Hematopoietic multipotent progenitor cell treated with erythropoietin and hydrocortisone succinate and interleukin-3 and kit ligand, for 6 days (in vitro differentiated cells): ENCODE measurements at places on chromosomes 6 and 20.
A peak's percentile ranks its signal among the peaks of the same experiment; 100 is the strongest.

DNA sequence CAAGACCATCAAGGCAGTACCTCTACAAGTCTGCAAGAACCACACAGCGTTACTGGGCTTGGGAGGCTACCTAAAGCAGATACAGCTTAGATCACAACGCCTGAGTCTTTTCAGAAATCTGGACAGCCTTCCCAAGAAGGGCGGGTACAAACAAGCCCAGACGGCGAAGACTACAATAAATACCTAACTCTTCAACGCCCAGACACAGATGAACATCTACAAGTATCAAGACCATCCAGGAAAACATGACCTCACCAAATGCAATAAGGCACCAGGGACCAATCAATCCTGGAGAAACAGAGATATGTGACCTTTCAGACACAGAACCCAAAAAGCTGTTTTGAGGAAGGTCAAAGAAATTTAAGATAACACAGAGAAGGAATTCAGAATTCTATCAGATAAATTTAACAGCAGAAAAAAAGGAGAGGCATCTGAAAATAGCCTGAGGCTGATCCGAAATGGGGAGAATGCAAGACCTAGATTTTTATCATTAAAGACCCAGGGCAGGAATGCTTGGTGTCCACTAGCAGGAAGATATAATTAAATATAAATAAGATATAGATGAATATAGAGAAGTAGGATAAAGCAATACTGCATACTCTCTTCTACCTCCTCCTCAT lies 131.7 kb upstream of the COL21A1 start:
- DNase-seq, result no peak

DNA sequence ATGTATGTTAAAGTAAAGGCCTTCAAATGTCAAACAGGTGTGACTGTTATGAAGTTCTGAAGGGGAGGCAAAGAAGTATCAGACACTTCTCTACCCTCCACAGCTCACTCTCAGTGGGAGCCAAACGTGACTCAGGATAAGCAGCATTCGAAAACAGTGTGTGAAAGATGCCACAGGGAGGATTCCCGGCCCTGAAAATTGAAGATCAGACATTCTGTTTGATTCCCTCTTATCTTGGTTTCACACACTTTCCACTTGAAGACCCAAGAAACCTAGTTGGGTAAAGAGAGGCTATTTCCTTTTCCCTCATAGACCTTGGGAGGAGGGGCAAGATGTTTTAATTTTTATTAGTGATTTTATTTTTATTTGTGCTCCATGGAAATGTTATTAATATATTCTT lies 164.2 kb upstream of the SUPT3H start:
- peak; percentile 75 for DNase-seq

DNA sequence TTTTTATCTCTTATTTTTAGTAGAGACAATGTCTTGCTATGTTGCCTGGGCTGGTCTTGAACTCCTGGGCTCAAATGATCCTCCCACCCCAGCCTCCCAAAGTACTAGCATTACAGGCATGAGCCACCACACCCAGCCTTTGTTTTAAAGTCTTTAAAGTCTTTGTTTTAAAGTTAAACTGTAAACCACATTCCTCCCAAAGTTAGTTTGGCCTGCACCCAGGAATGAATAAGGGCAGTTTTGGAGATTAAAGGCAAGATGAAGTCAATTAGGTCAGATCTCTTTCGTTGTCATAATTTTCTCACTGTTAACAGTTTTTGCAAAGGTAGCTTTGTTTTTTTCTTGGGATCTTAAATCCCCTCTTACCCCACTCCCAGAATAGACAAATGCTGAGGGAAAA lies 63.8 kb downstream of the UBR2 start:
- peak; percentile 41 for DNase-seq

DNA sequence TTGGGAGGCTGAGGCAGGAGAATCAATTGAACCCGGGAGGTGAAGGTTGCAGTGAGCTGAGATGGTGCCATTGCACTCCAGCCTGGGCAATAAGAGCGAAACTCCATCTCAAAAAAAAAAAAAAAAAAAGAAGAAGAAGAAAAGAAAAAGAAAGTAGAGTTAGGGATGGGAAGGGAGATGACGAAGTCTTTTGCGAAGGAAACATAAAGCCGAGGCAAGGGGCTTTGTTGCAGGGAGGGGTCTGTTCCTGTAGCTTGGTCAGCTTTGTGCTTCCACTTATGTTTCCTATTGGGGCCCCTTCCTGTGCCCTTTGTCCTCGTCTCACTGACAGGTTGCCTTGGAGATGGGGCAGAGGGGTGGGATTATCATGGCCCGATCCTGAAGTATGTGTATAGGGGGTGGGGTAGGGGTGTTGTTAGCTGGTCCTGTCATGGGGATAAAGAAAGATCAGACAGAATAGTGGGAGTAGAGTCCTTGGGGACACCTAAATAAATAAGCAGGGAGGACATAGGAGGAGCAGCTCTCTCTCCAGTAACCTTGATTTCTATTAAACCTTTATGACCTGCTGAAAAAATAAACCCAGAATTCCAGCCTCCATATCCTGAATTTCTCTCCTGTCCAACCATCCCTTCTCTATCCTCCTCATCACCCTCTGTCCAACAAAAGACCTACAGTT lies 1.1 kb upstream of the CLIC1 start:
- peak; percentile 70 for DNase-seq

DNA sequence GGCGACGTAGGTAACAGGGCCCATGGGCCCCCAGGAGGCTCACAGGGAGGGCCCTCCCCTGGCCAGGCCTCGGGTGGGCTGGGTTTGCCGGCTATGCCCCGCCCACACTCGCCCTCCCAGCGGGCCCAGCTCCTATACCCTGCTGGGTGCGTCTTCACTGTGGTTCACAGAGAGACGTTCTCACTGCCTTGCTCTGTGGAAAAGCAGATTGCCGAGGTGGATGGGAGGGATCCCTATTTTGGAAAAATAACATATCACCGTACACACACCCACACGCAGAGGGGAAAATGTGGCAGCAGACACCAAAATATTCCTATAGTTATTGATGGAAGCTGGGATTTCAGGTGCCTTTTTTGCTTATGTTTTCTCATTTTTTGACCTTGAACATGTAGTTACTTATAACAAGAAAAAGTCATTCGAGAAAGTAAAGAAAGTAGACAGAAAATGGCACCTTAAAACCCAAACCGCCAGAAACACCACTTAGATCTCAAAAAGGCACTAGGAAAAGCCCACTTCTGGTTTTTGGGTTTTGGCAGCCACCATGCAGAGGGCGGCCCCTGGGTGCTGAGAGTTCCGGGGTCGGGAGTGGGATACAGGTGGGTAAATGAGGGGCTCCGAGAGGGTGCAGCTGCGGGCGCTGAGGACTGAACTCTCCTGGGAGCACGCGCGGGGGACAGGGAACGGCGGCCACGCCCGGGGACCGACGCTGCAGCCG lies 49.4 kb downstream of the TMEM242 start:
- peak; percentile 77 for DNase-seq

DNA sequence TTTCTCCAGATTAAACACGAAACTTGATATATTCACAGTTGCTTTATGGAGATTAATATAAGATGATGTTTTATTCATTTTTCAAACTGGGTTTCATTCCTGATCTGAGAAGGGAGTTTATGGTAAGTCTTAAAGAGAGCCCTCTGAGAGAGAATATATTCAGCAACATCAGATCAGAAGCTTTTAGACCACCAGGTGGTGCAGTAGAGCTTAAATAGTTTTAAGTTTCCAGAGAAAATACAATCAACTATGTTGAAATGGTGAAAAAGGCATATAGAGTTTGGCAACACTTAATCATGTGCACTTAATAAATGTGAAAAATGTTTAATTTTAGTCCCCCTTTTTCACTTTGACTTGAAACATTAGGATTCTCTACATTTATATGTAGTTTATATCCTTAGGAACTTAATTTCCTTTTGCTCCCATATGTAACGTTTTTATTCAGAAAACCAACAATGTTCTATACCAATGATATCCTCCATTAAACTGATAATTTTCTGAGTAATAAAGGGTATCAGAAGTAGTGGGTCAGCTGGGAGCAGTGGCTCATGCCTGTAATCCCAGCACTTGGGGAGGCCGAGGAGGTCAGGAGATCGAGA lies 86.4 kb upstream of the CLDN20 start:
- peak; percentile 86 for DNase-seq

GRCh38 chr6:118579786-118580185 lies 31.7 kb downstream of the PLN start:
- no peak for DNase-seq

DNA sequence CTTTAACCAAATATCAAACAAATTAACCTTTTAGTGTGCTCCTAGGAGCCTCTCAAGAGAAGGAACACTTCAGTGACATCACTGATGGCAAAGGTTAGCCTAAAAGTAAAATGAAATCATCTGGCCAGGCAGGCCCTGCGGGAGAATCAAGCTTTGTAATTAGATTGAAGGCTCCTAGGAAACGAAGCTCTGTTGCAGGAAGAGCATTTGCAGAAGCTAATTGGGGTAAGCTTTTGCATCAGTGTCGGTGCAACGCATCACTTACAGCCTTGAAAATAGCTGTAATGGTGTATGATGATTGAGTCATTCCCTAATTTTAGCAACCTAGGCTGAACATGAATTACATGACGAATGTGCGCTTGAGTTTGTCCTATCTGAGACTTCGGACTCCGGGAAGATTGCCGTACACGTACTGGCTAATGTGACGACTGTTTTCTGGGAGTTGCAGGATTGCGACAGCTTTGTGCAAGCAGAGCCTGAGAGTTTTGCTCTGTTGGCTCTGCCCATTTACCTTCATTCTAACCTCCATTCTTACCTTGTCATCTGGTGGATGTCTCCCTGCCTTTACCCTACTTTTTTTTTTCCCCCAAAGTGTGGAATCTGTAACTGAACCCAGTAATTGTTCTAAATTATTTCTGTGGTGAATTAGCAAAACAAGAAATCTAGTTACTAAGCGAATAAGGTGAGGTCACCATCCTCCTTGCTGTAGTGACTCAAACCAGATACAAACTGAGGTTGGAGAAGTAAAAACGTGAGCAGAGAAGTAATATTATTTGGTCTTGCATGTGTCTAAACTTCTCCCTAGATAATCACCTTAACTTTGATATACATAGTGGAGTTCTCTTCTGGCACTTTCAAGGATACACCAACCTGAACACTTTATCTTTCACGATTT lies 675.9 kb upstream of the CITED2 start:
- DNase-seq, result no peak

- peak; percentile 57 for DNase-seq
Measured at GRCh38 chr20:62476056-62476838, 452 bp upstream of the GATA5 start.

- DNase-seq, result peak; percentile 78
Measured at GRCh38 chr20:59751075-59751711, 146.9 kb downstream of the PHACTR3 start.

GRCh38 chr20:37461405-37461804 lies 59.6 kb upstream of the NNAT start:
- no peak for DNase-seq

GRCh38 chr20:20405623-20406022 lies 37.7 kb downstream of the INSM1 start:
- DNase-seq, result no peak

DNA sequence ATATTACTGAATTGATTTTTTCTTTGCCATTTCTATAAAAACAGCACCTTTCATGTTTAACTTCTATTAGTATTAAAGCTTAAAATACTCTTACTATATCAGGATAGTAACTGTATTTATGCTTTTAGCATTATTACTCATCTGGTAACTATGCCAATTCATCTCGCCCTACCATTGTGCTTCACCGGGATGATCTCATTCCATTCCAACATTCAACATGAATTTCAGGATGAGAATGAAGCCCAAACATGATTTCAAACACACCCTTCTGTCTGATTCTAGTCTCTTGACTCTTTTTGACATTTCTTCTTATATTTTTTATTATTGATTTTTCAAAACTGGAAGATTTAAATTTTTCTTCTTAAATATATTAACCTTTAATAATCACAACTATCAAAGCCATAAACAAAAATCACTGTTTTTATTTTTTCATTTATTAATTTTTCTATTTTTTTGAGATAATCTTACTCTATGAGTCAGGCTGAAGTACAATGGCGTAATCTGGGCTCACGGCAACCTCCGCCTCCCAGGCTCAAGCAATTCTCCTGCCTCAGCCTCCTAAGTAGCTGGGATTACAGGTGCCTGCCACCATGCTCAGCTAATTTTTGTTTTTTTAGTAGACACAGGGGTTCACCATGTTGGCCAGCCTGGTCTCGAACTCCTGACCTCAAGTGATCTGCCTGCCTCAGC lies 46.7 kb downstream of the GJA1 start:
- no peak for DNase-seq

GRCh38 chr6:116159782-116160524 lies 34.0 kb upstream of the COL10A1 start:
- no peak for DNase-seq

- DNase-seq, result peak; percentile 54
Measured at GRCh38 chr20:17925141-17925939, 43.3 kb downstream of the SNX5 start.

DNA sequence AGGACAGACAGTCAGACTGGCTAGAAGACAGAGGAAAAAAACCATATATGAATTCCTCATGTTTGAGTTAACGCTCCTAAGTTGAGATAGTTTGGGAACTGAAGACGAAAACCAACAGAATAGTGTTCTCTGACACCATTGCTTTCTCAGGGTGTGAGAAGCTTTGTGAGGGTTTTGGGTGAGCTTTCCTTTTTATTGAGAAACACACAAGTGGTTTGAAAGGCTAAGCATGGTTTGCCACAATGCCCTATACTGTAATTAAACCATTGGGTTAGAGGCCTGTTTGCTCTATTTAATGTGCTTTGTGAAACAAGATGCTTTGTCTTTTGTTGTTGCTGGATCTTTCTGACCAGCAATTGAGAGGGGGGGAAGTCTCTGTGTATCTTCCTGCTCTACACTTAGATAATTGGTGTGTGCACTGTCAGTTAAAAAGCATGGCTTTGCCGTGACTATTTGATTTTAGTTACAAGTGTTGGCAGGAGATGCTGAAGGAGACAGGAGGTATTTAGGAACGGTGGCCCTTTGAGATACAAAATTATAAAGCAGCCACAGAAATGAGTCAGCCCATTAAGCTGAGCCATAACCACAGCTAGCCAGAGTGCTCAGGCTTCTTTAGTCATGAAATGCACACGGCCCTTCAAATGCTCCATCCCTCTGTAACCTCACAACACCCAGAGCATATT lies 273.0 kb upstream of the PREP start:
- no peak for DNase-seq
